Femur (tissue), 1 donor: ENCODE measurements at places on chromosomes 13 and 19.

GRCh38 chr19:12453495-12453894 lies 12.7 kb upstream of the ZNF443 start:
- DNase-seq, result no peak

DNA sequence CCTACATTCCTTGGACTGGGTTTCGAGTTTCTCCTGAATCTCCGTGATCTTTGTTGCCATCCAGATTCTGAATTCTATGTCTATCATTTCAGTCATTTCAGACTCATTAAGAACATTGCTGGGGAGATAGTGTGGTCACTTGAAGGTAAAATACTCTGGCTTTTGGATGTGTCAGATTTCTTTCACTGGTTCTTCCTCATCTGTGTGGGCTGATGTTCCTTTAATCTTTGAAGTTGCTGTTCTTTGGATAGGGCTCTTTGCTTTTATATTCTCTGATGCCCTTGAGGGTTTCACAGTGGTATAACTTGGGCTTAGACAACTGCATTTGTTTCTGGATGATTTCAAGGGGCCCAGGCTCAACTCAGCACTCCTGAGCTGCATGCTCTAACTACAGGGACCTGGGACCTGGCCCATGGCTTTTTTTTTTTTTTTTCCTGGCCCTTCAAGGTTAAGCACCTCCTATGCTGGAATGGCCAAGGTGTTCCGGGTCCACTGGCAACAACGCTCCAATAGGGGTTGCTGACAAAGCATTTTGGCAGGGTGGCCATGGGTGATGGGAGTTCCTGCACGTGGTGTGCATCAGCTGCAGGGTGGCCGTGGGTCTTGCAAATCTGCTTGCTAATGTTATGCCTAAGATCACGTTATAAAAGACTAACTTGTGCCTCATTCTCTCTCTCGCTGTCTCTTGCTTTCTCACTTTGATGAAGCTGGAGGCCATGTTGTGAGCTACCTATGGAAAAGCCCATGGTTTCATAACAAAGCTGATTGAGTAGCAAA lies 5.9 kb upstream of the SIGLEC7 start:
- no peak for DNase-seq

DNA sequence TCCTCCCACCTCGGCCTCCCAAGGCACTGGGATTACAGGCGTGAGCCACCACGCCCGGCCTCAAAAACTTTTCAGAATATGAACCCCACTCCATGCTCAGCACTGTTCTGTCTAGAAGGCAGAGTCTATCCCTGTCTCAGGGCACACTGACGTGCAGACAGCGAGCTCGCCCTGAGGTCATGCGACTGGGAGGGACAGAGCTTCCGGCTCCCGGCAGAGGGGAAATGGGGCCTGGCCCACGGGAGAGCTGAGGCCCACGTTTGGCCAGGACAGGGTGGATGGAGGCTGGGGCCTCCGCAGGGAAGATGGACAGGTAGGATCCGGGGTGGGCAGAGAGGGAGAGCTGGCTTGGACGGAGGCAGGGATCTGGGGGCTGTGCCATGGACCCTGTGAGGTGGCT lies 2.8 kb upstream of the AZU1 start:
- DNase-seq, result no peak

DNA sequence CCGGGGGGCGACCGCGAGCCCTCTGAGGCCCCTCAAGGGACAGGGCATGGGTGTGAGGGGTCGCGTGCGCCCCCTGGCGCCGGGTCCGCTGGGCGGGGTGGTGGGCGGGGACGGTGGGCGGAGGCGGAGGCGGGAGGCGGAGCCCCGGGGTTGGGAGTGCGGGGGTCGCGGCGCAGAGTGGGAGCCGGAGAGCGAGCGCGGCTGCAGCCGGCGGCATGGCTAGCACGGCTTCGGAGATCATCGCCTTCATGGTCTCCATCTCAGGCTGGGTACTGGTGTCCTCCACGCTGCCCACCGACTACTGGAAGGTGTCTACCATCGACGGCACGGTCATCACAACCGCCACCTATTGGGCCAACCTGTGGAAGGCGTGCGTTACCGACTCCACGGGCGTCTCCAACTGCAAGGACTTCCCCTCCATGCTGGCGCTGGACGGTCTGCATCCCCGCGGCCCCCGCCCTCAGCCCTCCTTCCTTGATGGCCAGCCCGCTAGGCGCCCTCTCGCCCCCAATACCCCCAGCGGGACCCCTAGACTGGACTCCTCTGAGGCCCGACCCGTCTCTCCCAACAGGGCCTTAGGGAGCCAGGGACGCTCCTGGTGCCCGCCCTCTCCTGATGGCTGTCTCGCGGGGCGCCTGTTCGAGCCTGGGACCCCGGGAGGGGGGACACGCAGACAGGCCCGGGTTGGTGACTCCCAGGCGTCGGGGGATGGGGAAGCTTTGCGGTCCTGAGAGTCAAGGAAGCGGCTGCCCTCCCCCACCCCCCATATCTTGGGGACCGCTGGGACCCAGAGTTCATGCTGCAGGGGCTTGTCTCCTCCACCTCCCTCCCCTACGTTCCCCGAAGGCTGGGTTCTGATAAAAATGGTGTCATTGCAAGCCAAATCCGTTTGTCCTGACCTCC lies at the start of gene CLDN10:
TSS of gene CLDN10 (plus strand) at position 182 of the 903 bp plus-strand sequence. CDS start at position 216, 34 bp downstream.
- DNase-seq, result peak; percentile 31

- DNase-seq, result no peak
Measured at GRCh38 chr19:33862981-33863380, 66.3 kb downstream of the KCTD15 start.
